ENCODE measurements at places on chromosomes 2 and 18.

DNA sequence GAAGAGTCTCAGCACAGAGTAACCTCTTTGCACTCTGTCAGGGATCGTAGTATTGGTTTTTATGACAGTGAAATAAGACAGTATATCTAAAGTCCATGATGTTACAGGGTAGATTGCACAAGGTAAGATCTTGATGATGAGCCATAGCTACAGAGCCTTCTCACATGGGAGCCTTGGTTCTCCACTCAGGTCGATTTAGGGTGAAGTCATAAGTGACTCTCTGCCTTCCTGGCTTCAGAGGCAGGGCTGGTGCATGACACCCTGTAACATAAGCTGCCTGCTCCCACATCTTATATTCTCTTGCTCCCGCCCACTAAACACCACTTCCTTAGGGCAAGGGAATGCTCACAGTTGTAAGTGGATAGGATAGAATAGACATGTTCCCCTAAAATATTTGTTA lies 13.3 kb downstream of the DAPL1 start:
- no peak for DNase-seq

DNA sequence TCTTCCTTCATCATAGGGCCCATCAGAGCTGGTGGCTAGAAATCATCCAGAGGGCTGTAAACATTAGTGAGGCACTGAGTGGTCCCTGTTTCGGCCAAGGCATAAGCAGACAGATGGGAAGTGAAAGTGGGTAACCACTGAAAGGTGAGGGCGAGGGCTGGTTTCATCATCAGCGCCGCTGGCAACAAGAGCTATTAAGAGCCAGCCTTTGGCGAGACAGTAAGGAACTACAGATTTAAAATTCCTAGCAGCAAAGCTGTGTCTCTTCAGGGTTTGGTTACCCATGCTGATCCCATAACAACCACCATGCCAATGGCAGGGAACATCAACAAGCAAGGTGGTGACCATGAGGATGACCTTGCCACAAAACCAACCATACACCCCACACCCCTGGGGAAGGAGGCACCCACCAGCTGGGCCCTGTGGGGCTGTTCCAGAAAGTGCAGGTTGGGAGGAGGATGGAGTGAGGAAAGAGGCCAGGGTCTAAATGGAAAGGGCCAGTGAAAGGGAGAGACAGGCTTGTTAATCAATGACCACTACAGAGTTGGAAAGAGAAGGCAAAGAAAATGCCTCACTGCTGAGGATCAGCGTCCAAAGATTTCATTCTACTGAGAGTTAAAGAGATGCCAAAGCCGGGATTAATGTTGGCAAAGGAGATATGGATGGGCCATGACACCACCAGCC lies 9.0 kb upstream of the SLC20A1 start:
- no peak for DNase-seq

- no peak for DNase-seq
Observed at GRCh38 chr18:709771-710170, 2.7 kb downstream of the ENOSF1 start.

GRCh38 chr2:20617892-20618467 lies 32.9 kb downstream of the HS1BP3 start:
- no peak for DNase-seq

DNA sequence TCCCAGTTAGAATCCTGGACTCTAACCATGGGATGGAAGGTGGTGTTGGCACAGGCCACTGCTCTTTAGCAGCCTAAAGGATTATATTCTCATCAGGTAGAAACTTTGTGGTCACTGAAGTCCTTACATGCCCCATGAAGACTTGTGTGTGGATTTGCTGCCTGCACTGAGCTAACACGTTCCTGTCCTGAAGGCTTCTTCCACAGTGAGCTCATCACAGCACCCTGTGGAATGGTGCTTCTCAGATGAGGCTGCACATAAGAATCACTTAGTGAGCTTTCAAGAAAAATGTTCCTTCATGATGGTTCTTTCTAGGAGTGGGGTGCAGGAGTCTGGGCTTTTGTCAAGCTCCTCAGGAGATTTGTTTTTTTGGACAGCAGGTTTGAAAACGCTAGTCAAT lies 26.8 kb downstream of the STAMBP start:
- DNase-seq, result no peak

- DNase-seq, result no peak
Observed at GRCh38 chr2:207504513-207505170, 25.1 kb upstream of the CREB1 start.

GRCh38 chr2:65589667-65590066 lies 157.3 kb upstream of the SPRED2 start:
- DNase-seq, result no peak

- DNase-seq, result no peak
Observed at GRCh38 chr18:22566703-22567420, 149.1 kb upstream of the CTAGE1 start.

GRCh38 chr18:53886058-53886457 lies 338.4 kb downstream of the MBD2 start:
- DNase-seq, result no peak

GRCh38 chr18:32037616-32038015 lies 19.0 kb downstream of the RNF125 start:
- DNase-seq, result no peak

GRCh38 chr2:11342551-11343367 lies 1.7 kb downstream of the ROCK2 start:
- DNase-seq, result no peak

- DNase-seq, result no peak
Observed at GRCh38 chr2:127098711-127099110, 8.2 kb downstream of the BIN1 start.

DNA sequence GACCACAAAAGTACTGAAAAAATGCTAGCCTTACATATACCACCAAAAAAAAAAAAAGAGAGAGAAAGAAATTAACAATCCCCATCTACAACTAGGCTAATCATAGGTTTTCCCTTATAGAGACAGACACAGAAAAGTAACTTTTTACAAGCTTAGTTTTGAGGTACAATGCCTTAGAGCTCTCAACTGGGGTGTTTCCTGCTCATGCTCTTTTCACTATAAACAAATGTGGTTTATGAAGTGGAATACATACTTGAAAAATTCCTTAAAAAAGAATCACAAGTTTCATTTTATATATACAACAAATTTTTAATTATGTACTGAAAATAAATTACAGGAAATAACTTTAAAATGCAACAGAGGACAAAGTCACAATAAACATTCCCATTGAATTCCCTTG lies 82.5 kb downstream of the ATL2 start:
- DNase-seq, result no peak

DNA sequence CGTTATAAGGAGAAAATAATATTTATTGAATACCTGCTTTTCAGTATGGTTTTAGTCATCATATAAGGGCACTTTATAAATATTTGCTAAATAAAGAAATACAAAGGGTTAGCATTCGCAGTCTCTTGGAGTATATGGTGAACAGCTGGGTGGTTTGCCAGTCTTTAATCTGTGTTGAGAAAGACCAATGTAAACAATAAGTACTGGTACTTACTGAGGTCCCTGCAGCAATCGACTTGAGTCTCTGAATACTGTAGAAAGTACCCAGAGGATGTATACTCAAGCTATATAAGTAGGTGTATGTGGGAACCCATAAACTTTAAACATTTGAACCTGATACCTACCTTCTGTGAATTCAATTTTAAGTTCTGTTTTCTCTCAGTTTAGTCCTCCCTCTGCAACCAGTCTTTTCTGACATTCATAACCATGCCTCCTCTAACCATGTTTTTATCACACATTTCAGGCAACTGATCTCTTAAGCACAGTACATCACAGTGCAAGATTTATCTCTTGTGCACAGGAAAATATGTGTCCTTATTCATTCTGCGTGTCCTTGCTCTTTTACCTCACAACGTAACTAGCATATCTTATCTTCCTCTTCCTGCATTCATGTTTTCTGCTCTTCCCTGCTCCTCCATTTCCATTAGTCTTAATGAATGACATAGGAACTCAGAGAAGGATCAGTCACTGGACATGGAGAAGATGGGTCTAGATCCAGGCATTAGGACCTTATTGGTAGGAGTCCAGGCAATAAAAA lies 21.7 kb downstream of the C18orf63 start:
- no peak for DNase-seq

- no peak for DNase-seq
Observed at GRCh38 chr18:44759925-44760342, 79.2 kb downstream of the SETBP1 start.

- DNase-seq, result no peak
Observed at GRCh38 chr2:110745048-110745447, 12.7 kb downstream of the ACOXL start.

GRCh38 chr2:48707466-48707865 lies 48.1 kb downstream of the LHCGR start:
- DNase-seq, result no peak

GRCh38 chr2:72115110-72116080 lies 32.3 kb downstream of the CYP26B1 start:
- DNase-seq, result no peak

DNA sequence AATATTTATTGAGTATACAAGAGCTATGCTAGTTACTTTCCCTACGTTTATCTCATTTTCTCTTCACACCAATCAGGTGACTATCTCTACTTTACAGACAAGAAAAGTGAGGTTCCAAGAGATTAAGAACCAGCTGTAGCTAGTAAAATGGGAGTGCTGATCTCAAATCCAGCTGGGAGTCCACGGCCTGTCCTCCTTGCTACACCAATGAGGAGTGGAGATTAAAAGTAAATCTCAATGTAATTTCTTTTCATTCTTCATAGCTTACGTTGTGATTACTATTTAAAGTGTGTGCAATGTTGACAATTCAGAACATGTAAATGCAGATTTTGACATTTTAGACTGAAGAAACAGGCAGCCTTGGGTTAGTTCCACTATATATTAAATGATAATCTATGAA lies 53.9 kb upstream of the NRP2 start:
- no peak for DNase-seq

- DNase-seq, result no peak
Observed at GRCh38 chr2:123546353-123546752, 478.7 kb upstream of the CNTNAP5 start.

- no peak for DNase-seq
Observed at GRCh38 chr2:206488623-206489022, 45.3 kb downstream of the ADAM23 start.

GRCh38 chr2:2083113-2083758 lies 247.8 kb downstream of the MYT1L start:
- DNase-seq, result no peak

- no peak for DNase-seq
Observed at GRCh38 chr18:78376046-78376445, 603.6 kb upstream of the SALL3 start.

- DNase-seq, result no peak
Observed at GRCh38 chr2:179031731-179032408, 18.1 kb downstream of the CCDC141 start.

GRCh38 chr2:229775614-229776313 lies 61.4 kb upstream of the DNER start:
- no peak for DNase-seq

- DNase-seq, result no peak
Observed at GRCh38 chr2:181036848-181037603, 56.6 kb downstream of the UBE2E3 start.

DNA sequence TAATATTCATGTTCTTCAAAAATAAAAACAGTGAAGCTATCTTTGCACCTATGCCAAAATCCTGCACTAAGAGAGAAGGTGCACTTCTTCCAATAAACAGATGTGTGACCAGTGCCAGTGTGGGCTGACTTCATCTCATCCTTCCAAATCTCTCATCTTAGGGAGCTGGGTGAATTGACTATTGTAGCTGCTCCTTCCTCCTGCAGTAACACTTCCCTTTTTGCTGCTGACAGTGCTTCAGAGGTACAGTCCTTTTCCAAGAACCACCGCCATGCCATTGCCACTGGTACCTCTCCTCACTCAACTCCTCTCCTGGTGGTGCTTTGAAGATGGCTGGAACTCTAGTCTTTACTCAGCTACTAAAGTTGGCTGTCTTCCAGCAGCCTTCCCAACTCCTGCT lies 42.1 kb upstream of the ARHGAP25 start:
- no peak for DNase-seq

DNA sequence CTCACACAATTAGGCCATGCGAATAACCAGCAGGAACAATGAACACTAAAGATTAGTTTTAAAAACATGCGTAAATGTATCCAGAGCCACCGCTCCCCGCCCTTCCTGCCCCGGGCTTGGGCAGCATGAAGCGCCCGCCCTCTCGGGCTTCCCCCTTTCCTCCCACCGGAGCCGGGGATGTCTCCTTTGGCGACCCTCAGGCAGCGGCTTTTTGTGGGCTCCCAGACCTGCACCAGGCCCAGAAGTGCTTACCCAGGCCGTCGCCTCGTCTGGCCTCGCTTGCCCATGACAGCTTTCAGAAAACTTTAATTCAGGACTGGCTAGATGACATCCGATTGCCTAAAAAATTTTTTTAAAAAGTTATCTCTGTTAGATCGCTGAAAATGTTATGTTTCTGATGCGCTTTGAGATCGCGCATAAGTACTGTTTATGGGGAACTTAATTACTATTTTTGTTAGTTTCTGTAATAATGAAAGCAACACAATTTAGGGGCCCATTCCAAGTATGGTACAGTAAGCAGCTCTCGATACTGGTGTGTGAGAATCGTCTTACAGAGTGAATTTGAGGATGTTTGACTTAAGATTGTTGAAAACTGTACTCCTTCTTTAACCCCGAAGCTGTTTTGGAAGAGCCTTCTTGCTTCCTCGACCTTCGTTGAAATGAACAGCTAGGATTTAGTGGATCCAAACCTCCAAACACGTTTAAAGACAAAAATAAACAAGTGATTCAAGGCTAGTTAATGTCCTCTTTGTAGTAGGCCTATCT lies 1.1 kb downstream of the MAP3K20 start:
- peak; percentile 12 for DNase-seq

DNA sequence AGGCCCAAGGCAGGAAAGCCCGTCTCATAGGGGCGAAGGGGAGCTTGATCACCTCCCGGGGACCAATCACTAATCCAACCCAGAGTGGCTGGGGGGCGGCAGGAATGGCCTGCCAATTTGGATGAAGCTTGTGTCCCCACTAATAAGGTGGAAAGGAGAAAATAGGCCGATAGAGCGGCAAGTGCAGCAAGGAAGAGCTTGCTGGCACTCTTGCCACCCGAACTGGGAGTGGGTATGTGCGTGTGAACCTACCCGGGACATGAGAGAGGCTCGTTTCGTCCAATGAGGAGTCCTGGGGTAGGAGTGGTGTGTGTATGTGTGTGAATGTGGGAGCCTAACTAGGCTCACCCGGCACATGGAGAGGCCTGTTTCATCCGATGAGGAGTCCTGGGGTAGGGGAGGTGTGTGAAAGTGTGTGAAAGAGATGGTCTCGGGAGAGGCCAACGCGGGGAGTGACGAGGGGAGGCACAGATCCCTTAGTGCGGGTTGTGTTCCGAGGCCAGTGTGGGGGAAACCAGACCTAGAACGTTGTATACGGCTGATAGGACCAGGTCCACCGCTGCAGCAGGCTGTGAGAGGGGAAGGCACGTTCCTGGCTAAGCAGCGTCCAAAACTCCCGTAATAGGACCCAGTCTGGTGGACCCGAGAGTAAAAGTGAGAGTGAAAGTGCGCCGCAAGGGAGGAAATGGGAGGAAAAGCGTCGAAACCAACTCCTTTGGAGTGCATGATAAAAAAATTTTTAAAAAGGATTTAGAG lies 47.1 kb upstream of the SELENOI start:
- DNase-seq, result no peak
